CD4-positive, alpha-beta T cell treated with Interleukin-2 at 100 ng/mL for 4 hours (primary cell): ENCODE measurements at places on chromosomes 3 and 15.

DNA sequence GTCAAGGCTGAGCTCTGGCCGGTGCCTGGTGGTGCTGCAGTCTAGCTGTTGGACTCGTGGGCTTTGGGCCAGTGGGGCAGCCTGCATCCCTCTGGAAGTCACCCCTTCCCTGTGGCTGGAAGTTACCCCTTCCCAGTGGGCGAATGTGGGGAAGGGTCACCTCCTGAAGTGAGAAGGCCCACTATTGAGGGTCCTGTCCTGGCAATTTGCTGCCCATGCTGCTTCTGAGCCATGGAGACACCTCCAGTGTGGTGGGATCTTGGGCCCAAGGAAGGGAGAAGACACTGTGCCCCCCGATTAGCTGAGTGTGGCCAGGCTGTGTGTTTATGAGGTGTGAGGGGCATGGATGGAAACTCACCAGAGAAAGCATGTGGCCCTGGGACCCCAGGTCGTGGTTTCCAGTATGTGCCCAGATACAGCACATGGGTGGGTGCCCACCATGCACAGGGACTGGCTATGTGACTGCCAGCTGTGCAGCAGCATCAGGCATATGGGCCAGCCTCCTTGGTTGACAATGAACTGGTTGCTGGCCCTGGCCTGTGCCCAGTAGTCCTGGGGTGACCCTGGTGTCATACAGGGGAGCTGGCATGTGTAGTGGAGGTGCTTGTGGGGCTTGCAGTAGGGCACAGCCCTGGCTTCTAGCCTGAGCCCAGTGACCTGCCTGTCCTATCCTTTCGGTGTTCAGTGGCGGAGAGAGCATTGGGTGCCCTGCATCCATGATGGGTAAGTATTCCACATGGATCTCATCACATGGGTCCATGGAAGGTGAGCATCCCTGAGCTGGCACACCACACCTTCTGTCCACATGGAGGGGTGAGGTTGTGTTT lies 221.2 kb downstream of the SNRPN start:
- DNase-seq = no peak

DNA sequence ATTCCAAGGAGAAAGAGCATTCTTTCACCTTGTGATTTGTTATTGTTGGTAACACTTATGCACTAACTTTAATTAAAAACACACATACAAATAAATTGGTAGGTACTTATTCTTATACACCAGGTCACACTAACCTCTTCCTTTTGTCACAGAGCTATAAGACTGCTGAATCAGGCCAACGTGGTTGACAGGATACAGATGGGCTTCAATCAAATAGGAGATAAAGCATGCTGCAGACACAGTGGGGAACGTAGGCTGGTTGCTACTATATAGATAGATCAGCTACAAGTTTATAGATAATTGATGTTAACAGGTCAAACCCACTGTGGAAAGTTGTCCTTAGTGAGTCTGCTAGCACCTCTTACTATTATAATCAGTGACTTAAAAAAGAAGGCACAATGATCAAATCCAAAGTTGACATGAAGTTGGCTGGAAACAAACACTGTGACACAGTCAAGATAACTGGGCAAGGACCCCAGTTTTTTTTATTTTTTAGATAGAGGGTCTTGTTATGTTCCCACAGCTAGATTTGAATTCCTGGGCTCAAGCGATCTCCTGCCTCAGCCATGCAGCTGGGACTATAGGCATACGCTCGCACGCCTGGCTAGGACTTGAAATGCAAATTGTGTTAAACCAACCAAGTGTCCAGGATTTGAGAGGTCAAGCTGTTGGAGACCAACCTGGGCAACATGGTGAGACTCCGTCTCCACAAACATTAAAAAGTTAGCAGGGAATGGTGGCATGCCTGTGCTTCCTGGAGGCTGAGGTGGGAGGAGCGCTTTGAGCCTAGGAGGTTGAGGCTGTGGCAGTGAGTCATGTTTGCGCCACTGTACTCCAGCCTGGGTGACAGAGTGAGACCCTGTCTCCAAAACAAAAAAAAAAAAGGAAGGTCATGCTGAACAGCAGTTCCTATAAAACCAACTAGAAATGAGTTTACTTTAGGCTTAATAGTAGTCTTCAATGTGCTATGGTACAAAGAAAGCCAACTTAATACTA lies 97.9 kb upstream of the MEX3B start:
- DNase-seq = no peak

DNA sequence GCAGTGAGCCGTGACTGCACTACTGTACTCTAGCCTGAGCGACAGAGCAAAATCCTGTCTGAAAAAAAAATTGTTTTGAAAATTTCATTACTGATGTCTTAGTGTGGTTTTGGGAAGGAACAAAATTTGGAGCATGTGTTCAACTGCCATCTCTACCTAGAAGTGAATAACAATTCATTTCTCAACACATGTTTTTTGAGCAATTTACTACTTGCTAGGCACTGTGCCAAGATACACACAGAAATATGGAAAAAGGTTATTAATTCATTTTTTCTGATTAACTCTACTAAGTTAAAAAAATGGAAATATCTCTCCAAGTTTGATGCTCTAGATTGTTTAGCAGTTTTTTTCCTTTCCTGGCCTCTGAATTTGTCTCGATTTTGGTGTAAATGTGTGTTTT lies 5.2 kb upstream of the TCF12 start:
- DNase-seq = no peak

DNA sequence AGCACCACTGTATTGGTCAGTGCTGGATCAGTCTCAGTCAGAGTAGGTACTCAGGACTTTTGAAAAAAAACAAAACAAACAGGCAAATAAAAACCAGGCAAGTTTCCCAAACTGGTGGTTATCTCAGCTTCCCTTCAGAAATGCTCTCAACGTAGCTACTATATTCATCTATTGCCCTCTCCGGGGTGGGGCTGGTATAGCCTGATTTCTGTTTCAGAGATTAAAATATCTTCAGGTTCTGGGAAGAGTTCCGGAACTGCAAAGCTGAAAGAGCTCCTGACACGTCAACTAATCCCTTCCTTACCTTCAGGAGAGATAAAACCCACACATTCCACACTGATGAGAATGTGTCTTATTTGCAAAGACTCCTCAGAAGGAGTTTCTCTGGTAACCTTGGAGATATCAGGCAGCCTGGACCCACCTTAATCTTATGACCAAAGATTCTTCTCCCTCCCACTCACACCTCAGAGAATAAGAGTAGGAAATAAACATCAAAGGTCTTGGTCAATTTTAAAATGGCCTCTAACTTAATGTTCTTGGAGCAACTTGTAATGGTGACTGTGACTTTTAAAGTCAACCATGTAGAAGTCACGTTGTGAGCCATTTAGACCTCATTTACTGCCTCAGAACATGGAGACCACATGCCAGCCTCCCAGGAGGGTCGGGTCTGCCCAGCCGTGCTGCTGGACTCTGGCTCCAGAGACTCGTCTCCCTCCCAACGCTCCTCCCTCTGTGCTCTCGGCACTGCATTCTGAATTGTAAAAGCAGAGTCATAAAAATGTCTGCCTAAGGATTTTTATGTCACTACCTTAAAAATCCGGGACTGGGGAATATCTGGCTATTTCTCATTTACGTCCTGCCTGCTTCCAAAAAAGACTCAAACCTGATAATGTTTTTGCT lies 53.8 kb downstream of the CDCP1 start:
- DNase-seq = no peak

- peak; percentile 72 for DNase-seq
Observed at GRCh38 chr3:10286596-10287295, 6.0 kb downstream of the GHRL start.

DNA sequence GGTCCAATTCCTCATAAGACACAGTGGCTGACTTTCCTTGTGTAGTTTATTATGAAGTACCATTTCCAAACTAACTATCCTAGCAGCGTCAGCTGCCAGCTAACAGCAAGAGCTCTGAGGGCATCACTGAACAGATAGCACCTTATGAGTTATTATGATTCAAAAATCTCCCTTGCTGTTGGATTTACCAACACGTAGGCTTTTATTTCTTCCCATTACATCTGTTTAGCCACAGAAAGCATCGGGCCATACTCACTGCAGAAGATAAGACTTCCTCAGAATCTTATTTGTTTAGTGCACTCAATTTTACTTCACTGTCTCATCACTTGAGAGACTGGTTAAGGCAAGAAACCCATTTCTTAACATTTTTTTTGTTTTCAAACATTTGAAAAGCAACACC lies 16.2 kb downstream of the CLDN1 start:
- DNase-seq = no peak

- peak; percentile 6 for DNase-seq
Observed at GRCh38 chr3:88410259-88410658, 260.5 kb downstream of the C3orf38 start.

GRCh38 chr3:107543666-107544065 lies 20.9 kb downstream of the BBX start:
- no peak for DNase-seq

DNA sequence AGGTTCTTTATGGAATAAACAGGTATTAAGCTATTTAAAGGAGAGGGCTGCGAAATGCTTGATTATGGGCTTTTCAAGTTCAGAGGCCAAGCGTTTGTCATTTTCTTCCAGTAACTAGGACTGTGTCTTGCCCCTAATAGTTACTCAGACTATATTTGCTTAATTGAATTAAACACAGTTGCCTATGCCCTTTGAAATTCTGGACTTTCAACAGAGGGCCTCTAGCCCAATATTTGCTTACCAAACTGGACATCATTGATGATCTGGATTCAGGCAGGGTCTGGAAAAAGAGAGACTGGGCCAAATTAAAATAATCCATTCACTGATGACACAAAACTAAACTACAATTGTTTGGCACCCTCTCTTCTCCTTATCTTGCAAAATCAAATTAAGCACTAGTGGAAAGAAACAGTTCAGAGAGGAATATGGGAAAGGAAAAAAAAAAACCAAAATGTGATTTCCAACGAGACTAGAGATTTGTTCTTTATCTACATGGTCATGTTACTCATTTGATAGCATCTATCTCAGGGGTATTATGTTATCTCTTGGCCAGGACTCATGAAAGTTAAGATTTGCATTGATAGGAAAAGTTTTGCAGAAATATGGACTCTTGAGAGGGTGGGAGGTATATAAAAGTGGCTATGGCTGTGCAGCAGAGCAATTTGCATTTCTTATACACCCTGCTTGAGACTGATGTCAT lies 75.1 kb upstream of the TSEN2 start:
- DNase-seq = no peak

GRCh38 chr15:95840004-95840403 lies 490.5 kb upstream of the NR2F2 start:
- DNase-seq = no peak

- DNase-seq = no peak
Observed at GRCh38 chr15:58536414-58536813, 104.6 kb downstream of the LIPC start.

- no peak for DNase-seq
Observed at GRCh38 chr3:111197485-111197884, 125.9 kb downstream of the NECTIN3 start.

- DNase-seq = no peak
Observed at GRCh38 chr15:35293353-35294130, 208.4 kb upstream of the NANOGP8 start.

DNA sequence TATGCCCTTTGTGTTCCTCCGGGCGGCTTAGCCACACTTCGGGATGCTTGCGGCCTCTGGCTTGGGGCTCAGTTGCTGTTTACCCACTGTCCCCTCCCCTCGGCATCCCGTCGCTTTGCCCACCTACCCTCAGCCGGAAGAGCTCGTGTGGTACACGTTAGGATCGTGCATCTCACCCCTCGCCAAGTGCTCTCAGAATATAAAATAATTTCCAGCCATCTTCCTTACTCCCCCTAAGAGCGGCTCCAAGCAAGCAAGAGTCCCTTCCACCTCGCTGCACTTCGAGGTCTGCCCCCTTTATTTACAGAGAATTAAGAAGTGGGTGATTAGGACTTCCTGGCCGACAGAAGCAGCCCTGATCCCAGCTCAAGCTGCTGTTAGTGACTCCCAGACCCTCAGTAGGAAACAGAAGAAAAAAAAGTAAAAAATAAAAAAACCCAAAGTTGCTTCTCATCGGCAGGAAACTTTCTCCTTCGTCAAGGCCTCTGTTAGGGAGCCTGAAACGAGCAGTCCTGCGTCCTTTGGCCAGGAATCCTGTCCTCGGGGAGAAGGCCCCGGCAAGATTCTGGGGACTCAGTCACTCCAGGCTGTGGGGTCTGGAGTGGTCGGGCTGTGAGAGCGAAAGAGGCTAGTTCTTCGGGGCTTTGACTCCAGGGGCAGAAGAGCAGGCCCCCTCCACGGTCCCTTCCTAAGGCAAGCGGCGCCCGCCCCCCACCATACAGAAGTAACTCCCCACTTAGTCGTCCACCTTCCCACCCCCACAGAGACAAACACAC lies 3.0 kb downstream of the MEIS2 start:
- no peak for DNase-seq

GRCh38 chr3:194857469-194858113 lies 171.9 kb downstream of the FAM43A start:
- no peak for DNase-seq

DNA sequence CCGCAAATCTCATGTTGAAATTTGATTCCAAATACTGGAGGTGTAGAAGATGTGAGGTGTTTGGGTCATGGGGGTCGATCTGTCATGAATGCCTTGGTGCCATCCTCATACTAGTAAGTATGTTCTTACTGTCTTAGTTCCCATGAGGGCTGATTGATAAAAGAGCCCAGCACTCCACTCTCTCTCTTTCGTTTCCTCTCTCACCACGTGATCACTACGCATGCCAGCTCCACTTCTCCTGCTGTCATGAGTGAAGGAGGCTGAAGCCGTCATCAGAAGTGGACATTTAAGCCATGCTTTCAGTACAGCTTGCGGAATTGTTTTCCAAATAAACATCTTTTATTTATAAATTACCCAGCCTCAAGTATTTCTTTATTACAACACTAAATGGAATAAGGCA lies 6.1 kb downstream of the OR5H15 start:
- DNase-seq = no peak

GRCh38 chr3:35409991-35410390 lies 229.3 kb upstream of the ARPP21 start:
- DNase-seq = no peak

GRCh38 chr3:47908744-47909143 lies 105.8 kb downstream of the DHX30 start:
- no peak for DNase-seq

DNA sequence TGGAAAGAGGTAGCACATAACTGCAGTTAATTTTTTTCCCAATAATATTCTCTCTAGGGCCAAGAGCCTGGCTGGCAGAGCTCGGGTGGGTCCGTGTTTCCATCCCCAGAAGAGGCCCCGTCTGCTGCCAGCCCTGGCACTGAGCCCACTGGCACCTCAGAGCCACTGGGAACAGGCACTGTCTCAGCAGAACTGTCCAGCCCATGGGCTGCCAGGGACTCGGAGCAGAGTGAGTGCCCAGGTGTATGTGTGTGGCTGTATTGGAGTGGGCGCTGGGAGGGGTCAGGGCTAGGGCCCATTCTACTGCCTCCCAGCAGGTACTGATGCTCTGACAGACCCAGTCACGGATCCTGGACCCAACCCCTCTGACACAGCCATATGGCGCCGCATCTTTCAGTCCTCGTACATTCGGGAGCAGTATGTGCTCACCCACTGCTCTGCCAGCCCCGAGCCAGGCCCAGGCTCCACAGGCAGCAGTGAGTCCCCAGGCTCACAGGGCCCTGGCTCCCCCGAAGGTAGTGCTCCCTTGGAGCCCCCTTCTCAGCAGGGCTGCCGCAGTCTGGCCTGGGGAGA lies 8.9 kb downstream of the VWA5B2 start:
- no peak for DNase-seq

- DNase-seq = no peak
Observed at GRCh38 chr3:98812851-98813374, 49.8 kb downstream of the ST3GAL6 start.

GRCh38 chr3:61065451-61066011 lies 185.7 kb downstream of the FHIT start:
- no peak for DNase-seq
